ENCODE measurements at places on chromosomes 11 and 22. TPM values are rescaled to one million over a fixed set of nuclear protein-coding genes. Genes with fewer than 3 reads are reported as not detected.

- DNase-seq = no peak
Observed at GRCh38 chr11:115919341-115920091, 415.3 kb upstream of the CADM1 start.

The RAB3IL1 gene
- total RNA-seq = 7.2 TPM

GRCh38 chr22:18888115-18888514 lies 18.0 kb upstream of the DGCR6 start:
- DNase-seq = no peak

The PRR33 gene
- total RNA-seq = not detected

DNA sequence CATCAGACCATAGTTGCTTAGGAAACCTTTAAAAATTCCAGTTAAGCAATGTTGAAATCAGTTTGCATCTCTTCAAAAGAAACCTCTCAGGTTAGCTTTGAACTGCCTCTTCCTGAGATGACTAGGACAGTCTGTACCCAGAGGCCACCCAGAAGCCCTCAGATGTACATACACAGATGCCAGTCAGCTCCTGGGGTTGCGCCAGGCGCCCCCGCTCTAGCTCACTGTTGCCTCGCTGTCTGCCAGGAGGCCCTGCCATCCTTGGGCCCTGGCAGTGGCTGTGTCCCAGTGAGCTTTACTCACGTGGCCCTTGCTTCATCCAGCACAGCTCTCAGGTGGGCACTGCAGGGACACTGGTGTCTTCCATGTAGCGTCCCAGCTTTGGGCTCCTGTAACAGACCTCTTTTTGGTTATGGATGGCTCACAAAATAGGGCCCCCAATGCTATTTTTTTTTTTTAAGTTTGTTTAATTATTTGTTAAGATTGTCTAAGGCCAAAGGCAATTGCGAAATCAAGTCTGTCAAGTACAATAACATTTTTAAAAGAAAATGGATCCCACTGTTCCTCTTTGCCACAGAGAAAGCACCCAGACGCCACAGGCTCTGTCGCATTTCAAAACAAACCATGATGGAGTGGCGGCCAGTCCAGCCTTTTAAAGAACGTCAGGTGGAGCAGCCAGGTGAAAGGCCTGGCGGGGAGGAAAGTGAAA lies 73.4 kb downstream of the NCAPD3 start:
- no peak for DNase-seq

DNA sequence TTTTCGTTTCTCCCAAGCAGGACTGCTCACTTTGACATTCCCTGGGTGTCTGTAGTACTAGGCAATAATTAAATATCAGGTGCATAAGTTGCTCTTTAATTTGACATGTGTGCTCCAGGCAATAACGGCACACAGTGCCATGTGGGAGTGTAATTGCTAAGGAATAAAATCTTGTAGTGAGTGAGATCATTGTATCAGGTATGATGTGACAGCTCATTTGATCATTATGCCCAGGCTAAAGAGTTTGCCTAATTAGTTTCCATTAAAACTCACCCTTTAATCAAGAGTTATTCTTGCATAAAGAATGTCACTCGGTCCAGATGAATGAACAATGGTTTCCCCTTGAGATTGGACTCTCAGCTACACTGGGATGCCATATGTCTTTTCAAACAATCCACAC lies 220.0 kb downstream of the INSC start:
- no peak for DNase-seq

GRCh38 chr11:74257959-74258553 lies 53.4 kb downstream of the P4HA3 start:
- DNase-seq = no peak

DNA sequence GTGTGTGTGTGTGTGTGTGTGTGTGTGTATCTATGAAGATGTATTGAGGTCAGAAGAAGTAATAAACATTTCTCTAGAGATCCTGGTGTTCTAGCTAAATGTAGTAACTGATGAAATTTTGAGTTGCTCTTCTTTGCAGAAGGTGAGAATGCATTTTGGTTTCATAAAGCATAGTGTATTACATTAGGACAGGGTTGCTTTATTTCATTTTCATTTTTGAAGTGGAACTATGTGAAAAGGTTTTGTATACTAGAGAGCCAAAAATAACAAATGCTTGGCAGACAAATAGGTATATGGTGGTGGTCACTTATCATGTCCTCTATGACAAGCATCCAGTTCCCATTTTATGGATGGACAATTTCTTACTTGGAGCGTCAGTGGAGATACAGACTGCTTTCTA lies 99.0 kb downstream of the CASP12 start:
- DNase-seq = no peak

DNA sequence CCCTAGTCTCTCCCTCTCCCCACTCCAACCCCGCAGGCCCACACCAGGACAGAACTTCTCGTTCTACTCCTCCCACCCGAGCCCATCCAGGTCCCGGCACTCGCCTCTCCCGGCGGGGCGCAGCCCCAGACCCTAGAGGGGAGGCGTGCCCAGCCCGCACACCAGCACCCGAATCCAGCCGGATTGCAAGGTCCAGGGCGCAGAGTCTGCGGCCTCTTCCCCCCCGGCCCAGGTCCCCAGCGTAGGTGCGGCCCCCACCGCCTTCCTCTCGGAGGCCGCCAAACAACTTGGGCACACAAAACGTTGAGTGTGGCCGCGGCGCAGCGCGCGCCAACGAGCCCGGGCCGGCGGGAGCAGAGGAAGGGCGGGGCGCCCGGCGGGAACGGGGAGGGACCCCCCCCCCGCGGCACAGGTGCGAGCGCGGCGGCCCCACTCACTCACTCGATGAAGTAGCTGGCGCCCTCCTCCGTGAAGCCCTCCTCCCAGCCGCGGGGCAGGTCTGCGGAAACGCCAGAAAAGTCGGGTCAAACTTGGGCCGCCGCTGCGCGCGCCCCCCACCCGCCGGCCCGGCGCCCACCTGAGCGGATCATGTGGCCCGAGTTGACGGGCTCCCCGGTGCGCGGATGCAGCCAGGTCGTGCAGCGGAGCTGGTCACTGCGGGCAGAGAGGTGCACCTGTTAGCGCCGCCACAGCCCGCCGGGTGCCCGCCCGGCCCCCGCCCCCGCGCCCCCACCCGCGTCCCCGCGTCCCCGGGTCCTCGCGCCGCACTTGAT lies 480 bp downstream of the PLEKHA7 start:
- peak; percentile 87 for DNase-seq

The C11orf86 gene
- 0.26 TPM for total RNA-seq

The MS4A4E gene
- total RNA-seq = not detected

DNA sequence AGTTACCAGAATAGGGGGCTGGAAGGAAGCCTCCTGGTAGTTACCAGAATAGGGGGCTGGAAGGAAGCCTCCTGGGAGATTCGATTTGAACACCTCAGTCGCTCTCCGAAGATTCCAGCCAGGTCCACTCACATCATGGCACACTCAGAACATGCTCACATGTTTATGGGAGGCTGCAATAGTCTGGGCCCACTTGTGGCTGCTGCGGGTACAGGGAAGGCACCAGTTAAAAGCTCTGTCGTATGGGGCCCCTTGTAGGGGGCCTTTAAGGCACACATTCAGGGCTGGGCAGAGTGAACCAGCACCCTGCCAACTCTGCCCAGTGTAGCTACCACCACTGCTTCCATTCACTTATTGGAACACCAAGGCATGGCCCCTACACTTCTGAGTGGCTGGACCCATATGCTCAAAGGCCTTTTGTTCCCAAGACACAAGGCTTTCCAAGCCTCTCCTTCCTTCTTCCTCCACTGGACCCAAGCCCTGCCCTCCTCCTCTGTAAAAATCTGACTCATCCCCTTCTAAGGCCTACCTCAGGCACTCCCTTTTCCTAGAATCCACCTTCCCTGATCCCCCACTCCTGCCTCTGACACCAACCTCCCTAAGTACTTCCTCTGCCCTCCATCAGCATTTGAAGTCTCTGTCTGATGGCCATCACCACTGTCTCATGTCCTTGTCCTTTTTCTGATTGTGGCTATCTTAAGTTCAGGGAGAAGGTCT lies 28.0 kb downstream of the USP35 start:
- DNase-seq = no peak

- DNase-seq = no peak
Observed at GRCh38 chr11:92443199-92443598, 218.6 kb downstream of the FAT3 start.

- no peak for DNase-seq
Observed at GRCh38 chr22:29269230-29269604, 1.1 kb downstream of the EWSR1 start.

Measured in H7 (cell line).